ENCODE measurements at places on chromosomes 11 and 22.

DNA sequence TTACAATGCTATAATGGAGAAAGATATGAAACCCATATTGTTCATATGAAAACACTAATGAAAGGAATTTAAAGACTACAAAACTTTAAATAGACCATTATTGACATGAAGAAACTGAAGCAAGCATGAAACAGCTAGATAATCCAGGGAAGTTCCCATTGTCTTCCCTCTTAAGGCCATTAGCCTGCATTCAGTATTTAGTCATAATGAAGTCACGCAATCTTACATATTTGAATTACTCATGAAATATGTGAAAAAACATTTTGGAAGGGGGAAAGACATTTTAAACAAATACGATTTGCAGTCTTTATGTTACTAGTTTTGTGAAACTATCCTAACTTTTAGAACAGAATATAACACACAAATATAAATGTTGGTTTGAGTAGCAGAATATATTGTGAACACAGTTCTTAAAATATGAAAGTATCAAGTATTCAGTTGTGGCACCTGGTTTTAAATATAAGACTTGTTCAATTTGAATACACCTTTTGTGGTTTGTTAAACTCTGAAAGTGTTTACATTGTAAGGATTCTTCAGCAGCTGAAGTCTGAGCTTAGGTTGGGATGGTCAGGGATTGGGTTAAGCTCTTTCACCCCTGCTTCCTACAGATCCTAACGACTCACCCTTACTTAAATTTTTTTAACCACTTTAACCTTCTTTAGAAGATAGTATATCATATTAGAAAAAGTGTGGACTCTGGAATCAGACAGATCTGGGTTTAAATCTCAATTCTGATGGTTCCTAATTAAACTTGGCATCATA is 500.3 kb upstream of the TENM4 start:
- DNase-seq: no peak

DNA sequence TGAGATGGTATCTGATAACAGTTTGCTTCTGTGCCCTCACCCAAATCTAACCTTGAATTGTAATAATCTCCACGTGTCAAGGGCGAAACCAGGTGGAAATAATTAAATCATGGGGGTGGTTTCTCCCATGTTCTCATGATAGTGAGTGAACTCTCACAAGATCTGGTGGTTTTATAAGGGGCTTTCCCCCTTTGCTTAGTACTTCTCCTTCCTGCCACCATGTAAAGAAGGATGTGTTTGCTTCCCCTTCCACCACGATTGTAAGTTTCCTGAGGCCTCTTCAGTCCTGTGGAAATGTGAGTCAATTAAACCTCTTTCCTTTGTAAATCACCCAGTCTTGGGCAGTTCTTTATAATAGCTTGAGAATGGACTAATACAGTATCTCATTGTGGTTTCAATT is 8.5 kb upstream of the OVCH2 start:
- DNase-seq: no peak

DNA sequence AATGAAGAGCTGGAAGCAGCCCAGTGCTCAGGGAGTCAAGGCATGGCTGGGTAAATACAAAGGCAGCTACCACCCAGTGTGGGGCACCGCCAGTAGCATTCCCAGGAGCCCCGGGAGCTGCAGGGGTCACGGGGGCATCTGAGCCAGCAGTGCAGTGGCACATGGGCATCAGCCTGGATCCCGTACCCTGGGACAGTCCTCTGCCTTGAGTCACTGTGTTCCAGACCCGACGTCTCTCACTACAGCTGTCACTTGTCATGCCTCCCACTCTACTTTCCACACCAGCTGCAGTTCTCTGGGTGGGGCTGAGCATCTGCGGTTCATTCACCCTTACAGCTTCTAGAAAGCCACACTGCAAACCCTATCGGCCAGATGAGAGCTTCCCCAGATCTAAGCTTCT is 29.6 kb downstream of the DHCR7 start:
- DNase-seq: no peak

DNA sequence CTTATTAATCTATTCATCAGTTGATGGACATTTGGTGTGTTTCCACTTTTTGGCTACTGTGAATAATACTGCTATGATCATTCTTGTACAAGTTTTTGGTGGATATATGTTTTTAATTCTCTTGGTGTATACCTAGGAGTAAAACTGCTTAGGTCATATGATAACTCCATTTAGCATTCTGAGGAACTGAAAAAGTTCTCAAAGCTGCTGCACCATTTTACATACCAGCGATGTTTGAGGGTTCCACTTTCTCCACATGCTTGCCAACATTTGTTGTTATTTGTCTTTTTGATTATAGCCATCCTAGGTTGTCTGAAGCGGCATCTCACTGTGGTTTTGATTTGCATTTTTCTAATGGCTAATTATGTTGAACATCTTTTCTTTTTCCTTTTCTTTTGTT is 4.1 kb upstream of the ACER3 start:
- no peak for DNase-seq

- DNase-seq: no peak
Measured at GRCh38 chr11:87235366-87235765, 197.6 kb downstream of the TMEM135 start.

- no peak for DNase-seq
Measured at GRCh38 chr11:8309862-8310261, 46.2 kb upstream of the LMO1 start.

GRCh38 chr22:43515902-43516301 is 104.1 kb downstream of the MPPED1 start:
- DNase-seq: no peak

- DNase-seq: no peak
Measured at GRCh38 chr22:30701872-30702271, 7.2 kb downstream of the OSBP2 start.

DNA sequence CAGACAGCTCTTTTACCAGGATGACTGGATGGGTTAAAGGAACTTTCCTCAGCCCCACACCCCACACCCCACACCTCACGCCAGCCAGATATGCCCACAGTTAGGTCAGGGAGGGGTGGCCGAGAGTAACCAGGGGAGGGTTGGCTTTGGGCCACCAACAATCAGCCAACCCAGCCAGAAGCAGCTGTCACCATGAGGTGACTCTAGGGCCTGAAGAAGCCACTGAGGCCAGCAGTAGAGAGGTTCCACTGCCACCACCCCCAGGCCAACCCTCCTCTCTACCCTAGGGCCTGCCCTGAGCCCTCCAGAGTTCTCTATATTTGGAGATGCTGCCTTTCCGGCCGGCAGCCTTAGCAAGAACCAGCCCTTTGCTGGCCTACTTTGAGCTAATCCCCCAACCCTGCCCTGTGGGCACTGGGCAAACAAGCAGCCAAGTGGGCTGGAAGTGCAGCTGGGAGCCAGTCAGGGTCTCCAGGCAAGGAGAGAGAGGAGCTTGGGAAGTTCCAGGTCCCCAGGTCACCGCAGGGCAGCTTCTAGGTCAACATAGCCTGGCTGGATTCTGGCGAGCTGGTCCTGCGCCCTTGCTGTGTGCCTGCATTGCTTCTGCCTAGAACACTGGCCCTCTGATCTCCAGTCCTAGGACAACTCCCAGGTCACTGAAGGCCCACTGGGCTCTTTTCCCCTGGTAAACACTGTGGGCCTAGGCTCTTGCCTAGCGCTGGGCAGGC is 12.0 kb upstream of the SYT8 start:
- DNase-seq: no peak

GRCh38 chr11:66022401-66023185 is 3.7 kb downstream of the CATSPER1 start:
- peak; percentile 80 for DNase-seq

GRCh38 chr11:24226606-24227005 is 270.2 kb upstream of the LUZP2 start:
- DNase-seq: no peak

- DNase-seq: no peak
Measured at GRCh38 chr11:29634244-29634643, 382.6 kb downstream of the KCNA4 start.

DNA sequence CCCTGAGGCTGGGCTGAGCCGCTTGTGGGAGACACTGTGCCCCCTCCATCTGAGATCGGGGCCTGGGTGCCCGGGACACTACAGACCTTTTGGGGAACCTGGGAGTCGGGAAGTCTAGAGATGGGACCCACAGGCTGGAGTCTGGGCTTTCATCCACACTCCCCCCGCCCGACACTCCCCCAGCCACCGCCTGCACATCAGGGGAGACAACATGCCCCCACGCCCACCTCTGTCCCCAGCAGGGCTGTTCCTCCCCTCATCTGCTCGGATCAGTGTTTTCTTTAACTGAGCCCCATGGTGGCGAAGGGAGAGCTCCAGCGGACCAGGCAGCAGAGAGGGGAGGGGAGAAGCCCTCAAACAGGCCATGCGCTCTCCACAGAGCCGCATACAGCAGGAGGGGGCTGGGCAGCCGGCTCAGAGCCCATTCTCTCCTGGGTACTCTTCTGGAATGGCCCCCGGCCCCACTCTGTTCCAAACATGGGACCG is 174.7 kb downstream of the IGLL1 start:
- no peak for DNase-seq

GRCh38 chr22:29580200-29580810 is 608 bp downstream of the NIPSNAP1 start:
- no peak for DNase-seq

- no peak for DNase-seq
Measured at GRCh38 chr11:110289472-110289871, 6.9 kb downstream of the RDX start.

GRCh38 chr11:91773090-91773489 is 451.5 kb upstream of the FAT3 start:
- DNase-seq: no peak

DNA sequence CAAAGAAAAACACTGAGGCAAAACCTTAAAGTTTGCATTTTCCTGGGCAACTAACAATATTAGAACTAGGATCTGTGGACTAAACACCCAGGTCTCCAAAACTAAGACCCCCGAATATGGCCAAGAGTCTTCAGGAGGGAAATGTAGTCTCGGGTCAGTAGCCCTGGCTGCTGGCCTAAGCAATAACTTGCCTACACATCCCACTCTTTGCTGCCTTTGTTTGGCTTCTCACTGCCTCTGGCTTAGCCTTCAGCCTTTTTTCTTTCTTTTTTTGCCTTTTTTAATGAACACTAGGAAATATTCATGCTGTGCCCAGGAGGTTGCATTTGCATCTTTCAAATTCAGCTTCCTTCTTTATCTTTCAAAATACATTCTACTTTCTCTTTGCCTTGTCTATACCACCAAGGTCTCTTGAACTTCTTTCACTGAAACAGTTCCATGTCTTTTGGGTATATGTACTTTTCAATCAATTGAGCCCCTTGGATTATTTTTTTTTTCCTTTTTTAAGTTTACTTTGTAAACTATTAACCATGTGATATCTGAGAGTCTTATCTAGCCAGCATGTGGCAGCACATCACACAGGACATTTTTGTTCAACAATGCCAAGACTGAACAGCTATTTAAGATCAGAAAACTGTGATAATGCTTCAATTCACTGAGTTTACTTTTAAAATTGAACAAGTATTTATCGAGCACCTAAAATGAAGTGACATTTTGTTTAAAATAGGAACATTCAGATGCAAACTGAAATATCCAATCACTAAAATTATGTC is 165.0 kb upstream of the TRPC6 start:
- no peak for DNase-seq

DNA sequence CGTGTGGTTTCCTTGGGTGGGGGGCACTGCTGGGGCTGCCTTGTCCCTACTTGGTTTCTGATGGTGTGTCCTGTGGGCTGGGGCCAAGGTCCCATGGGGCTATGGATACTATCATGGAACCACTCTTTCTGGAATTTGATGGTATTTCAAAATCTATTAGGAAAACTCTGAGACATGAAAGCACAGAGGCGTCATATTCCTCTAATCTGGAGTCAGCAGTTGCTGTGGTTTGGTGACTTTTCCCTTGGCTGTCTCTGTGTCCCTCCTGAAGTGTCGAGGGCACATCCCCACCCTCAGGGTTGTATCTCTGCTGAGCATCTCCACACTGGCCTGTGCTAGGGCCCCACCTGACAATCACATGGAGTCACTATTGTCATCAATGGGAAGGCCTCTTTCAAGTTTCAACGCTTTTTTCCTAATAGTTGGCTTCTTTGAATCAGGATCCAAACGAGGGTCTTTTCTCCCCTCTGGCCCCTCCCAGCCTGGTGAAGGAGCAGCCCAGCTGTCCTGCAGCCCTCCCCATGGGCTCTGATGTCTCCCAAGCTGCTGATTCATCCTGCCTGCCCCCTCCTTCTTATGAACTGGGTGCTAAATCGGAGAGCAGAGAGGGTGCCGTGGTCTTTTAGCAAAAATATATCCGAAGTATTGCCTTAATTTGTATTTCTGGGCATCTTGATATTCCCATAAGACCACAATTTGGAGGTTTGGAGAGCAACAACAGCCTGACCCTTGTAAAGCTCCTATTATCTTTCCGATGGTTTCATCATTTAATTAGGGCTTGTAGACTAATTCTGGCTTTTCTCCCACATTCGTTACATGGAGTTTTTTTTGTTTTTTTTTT is 38.5 kb downstream of the MED15 start:
- DNase-seq: no peak

- DNase-seq: peak; percentile 78
Measured at GRCh38 chr22:24134090-24134846, 47.0 kb upstream of the SUSD2 start.

DNA sequence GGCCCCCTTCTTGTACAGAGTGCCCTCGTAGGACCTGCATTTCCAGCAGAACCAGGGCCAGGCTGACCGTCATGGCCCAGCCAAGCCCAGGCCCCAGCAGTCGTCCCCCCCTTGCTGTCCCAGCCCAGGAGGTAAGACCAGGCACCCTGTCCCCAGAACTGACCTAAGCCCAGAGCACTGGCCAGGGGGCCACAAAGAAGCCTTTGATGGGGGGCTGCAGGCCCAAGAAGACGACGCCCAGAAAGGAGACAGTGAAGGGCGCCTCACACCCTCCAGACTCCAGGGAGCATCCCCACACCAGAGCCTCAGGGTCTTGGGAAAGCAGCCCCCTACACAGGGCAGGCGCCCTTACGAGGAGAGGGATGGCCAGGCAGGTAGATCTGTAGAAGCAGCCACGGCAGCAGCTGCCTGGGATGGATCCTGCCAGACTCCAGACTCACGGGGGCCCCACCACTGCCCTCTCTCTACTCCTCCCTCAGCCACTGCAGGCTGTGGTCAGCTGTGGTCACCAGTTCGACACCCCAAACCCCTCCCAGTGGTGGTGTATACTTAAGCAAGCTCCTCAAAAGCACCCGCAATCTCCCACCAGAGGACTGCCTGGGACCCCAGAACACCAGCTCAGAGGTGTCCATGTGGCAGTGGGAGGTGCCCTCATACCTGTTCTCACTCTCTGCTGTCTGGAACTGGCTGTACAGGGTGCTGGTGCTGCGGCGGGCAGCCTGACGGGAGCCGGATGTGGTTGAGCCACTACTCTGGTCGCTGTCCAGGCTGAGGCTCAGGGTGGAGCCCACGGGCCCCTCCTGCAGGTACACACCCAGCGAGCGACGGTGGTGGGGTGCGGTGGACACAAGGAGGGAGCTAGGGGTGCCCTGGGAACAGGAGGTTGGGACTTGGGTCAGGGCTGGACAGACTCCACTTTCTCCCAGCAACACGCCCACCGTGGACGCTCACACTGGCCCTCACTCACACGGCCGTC is 27.0 kb downstream of the SBF1 start:
- DNase-seq: no peak
